ENCODE measurements at places on chromosomes 6 and 20.

DNA sequence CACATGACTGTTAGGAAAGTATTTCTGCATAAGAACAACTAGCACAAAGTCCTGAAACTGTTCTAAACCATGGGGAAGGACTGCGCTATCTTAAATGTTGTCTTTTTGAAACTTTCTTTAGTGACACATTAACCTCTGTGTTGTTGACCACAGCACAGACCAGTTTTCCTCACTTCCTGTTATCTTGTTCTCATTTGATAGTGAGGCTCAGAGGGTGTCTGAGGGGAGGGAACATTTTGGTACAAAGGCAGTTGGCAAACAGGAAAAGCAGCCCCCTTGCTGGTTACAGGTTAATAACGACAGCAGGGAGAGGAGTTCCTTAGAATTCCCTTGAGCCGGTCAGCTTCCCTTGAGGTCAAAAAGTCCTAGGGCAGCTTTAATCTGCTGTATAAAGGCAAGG lies 143.5 kb upstream of the BMP2 start:
- DNase-seq: no peak

DNA sequence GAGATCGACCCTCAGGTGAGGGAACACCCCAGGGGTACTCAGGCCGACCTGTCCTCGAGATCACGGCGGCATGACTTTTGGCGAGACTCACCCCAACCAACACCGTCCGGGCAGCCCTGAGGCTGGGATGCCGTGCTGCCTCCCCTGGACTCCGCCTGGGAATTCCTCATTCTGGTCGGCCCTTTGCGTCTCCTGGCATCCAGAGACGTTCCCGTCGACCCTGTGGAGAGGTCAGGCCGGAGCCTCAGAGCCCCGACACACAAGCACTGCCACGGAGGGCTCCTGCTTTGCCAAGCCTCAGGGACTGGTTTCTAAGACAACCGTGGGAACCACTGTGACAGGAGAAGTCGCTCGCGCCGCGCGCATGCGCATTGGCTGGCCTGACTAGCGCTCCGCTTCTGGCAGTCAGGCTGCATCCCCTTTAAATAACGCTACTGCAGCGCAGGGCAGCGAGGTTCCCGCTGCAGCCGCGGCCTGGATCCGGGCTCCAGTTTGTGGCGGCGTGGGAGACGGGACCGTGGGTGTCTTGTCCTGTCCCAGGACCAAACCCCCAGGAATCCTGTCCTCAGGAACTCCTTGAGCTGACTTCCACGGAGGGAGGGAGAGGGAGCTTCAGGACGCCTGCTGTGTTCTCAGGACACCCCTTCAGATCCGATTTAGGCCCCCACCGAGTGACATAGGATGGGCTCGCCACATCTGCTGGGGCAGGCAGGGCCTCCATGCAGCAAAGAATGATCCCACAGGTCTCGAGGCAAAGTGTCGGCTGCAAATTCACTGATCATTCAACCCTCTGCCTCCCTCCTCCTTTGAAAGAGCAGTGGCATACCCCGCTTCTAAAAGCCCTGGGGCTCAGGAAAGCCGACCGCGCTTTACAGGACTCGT lies 163.2 kb upstream of the ZNF337 start:
- DNase-seq: peak; percentile 68

DNA sequence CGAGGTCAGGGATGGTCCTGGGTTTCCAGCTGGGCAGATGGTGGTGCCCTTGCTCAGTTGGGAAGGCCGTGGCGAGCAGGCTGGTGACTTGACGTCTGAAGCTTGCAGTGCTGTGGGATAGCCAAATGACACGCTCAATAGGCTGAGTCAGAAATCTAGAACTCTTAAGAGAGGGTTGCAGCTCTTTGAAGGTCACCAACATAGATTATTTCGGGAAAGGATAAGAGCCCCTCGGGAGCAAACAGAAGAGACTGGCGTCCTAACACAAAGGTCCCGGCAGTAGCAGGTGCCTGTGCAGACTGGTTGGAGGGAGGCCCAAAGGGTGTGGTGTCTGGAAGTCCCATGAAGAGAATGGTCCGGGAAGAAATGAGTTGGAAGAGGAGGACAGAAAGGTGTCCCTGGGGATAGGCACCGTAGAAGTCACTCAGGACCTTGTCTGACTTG lies 18.4 kb downstream of the PKIG start:
- no peak for DNase-seq

DNA sequence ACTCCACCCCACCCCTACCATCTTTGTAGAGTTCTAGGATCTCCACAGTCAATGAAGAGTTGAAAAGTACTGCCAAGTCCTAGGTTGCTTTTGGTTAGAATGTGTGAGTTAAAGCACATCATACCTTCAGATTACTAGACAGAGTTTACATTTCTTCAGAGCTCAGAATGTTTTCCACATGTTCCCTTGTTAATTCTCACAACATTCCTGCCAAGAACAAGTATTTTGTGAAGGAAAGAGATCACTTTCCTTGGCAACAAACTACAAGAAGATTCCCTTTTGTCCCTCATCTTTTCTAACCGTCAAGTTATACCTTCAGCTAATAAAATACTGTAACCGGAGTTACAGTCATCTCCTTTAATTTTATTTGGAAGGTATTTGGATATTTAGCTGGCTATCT lies 266.8 kb downstream of the ZFAND3 start:
- DNase-seq: no peak

GRCh38 chr6:21005816-21006570 lies 471.7 kb downstream of the CDKAL1 start:
- no peak for DNase-seq

DNA sequence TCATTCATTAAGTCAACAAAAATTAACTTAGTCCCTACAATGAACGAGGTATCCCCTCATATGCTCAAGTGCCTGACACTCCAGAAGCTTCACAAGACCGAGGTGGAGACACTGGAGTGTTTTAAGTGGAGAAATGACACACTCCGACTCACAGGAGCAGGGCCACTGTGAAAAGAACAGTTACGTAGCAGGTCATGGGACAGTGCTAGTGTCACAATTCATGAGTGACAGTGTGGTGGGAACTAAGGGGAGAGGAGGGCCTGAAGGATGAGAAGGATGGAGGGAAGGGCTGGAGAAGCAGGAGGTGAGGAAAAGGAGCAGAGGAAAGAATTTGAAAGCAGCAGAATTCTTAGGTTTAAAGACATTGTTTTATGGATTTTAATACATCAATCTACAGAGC lies 1.3 kb upstream of the HLA-A start:
- DNase-seq: no peak

DNA sequence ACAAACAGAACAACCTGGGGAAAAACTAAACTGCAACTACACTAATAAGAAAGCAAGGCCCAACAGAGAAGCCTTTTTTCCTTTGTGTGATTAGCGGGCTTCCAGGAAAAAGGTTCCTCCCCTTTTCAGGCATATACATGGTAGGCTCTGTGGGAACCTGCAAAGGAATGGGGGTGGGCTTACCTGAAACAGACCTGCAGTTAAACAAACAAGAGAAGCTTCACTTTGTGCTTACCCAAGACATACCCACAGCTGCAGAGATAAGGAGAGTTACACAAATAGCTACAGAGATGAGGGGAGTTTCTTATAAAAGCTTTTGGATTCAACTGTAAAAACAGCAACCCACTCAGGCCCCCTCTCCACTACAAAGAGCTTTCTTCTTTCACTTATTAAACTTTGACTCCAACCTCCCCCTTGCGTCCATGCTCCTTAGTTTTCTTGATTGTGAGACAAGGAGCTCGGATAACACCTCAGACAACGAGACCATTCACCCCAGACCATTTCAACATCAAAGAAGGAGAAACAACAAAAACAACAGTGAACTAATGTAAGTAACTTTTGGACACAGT lies 30.9 kb downstream of the RNF146 start:
- no peak for DNase-seq

DNA sequence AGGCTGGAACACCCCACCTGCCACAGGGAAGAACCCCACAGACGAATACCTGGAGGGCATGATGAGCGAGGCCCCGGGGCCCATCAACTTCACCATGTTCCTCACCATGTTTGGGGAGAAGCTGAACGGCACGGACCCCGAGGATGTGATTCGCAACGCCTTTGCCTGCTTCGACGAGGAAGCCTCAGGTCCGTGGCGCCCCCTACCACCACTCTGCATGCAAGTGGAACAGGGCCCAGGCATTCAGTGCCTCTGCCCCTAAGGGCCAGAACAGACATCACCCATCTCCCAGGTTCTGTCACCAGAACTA lies 6.6 kb downstream of the MYL9 start:
- no peak for DNase-seq

- no peak for DNase-seq
Measured at GRCh38 chr6:110449541-110449895, 26.9 kb downstream of the SLC22A16 start.

DNA sequence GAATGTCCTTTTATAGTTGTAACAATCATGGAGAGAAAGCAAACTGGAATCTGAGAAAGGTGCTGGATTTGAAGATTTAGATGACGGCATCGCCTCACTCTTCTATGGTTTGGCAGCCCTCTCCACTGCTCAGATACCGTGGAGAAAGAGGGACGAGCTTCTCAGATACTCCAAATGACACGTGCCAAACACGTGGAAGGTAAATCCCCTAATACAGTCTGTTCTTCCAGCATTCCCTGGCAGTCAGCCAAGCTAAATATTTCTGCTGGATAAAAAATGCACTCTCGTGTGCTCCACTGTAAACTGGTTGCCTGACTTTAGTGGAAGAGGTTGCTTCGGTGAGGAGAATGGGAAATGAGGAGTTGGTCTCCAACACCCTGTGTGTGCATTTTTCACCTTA lies 16.7 kb upstream of the PRDM1 start:
- DNase-seq: peak; percentile 42

GRCh38 chr6:109515781-109516409 lies 32.9 kb upstream of the ZBTB24 start:
- DNase-seq: no peak

- no peak for DNase-seq
Measured at GRCh38 chr6:56618050-56618449, 24.6 kb downstream of the DST start.

DNA sequence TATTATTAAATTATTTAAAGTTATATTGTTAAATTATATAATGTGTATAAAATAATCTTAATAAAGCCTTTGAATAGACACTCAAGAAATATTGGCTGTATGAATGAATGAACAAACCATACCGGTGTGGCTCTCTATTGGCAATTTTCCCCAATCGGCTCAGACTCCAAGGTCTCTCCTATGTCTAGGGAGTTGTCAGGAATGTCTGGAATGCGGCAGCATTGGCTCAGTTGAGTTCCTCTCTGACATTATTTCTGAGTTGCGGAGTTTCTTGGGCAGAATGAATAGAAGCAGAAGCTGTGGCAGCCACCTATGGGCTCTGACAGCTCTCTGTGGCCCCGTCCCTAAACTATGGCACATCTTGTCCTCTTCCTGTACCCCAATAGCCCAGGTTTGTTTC lies 111.0 kb downstream of the SOBP start:
- DNase-seq: no peak

Measured in NCI-H2171 (cell line).